ENCODE measurements at places on chromosomes 6 and 20.

DNA sequence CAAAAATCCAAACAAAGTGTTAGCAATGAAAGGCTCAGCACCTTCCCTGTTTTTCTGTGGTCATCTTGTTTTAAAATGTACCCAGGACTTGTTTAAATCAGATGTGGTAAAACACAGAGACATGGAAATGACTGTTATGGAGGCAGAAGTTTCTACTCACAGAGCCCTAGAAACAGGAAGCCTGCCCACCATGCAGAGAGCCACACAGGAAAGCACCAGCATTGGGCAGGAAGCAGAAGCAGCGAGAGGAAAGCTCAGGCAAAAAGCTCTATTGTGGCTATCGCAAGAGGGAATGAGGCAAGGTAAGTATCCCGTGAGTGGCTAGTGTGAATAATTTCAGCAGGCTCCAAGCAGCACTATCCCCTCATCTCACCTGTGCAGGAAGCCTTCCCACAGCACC is 42.8 kb downstream of the GPR6 start:
- DNase-seq: no peak

GRCh38 chr6:153941768-153942167 is 97.3 kb upstream of the OPRM1 start:
- DNase-seq: no peak

DNA sequence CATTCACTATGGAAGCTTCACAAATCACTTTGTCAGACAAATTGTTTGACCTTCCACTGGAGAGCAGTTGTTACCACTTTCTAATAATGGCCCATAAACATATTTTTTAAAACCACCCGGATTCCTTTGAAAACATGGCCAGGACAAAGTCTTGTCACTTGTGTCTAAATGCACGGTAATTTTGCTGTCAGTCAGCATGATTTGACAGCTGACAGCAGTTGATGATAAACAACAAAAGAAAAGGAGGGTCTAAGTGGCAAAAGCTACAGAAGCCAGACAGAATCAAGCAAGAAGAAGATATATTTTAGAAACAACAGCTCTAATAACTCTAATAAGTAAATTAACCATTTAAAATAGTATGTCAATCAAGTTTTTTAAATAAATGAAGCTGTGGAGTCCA is 27.7 kb upstream of the CARMIL1 start:
- no peak for DNase-seq

GRCh38 chr6:150204705-150205472 is 62.0 kb downstream of the PPP1R14C start:
- no peak for DNase-seq

DNA sequence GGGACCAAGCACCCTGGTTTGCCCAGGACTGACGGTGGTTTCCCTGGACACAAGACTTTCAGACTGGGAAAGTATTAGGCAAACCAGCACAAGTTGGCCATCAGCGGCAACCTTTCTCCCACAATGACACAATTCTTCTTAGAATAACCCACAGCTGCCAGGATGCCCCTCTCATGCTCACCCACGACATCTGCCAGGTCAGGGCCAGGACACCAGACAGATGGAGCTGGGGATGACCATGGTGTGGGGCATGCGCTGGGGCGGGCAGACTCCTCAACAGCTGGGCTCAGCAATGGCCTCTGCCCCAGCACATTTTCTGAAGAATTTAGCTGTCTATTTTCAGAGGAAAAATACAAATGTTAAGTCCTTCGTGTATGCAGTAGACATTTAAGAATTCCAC is 226.4 kb downstream of the FNDC1 start:
- DNase-seq: no peak
